ENCODE measurements at places on chromosomes 6 and 20. TPM values are rescaled to one million over a fixed set of nuclear protein-coding genes. Genes with fewer than 3 reads are reported as not detected.

DNA sequence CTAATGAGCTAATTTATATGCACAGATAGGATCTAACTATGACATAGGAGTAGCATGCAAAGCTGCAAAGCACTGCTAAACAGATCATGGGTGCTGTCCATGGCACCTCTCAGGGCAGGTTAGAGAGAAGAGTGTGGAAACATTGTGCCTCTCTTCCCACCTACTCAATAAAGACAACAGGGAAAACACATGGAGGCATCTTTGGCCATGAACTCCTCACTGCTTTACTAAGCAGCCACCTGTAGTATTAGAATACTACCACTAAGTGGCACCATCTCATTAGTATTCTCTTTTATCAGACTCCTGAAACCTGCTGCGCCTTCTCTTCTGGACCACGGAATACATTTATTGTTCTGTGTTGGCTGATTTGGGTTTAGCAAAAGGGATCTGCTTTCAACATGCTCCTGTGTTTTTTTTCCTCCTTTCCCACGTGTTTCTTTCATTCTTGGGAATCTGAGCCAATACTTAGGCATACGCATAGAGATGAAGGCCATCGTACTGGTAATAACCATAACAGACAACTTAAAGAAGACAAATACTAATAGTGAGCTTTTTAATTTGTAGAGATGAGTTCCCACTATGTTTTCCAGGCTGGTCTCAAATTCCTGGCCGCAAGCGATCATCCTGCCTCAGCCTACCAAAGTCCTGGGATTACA, 9.4 kb upstream of the HDDC2 start:
- no peaks in the 10 kb centered on the region for H3K27me3 ChIP-seq
- H3K4me3 ChIP-seq, result no peak overlapping the region
- H3K27ac ChIP-seq, result no peak overlapping the region
- no peaks in the 10 kb centered on the region for H3K4me1 ChIP-seq
- no peak for DNase-seq
- no peaks in the 10 kb centered on the region for H3K36me3 ChIP-seq

GRCh38 chr6:81901551-81901966, 149.1 kb upstream of the TENT5A start:
- no peaks in the 10 kb centered on the region for H3K4me1 ChIP-seq
- no peak overlapping the region for H3K4me3 ChIP-seq
- DNase-seq, result no peak
- H3K27ac ChIP-seq, result no peak overlapping the region
- no peaks in the 10 kb centered on the region for H3K27me3 ChIP-seq
- H3K36me3 ChIP-seq, result no peaks in the 10 kb centered on the region

DNA sequence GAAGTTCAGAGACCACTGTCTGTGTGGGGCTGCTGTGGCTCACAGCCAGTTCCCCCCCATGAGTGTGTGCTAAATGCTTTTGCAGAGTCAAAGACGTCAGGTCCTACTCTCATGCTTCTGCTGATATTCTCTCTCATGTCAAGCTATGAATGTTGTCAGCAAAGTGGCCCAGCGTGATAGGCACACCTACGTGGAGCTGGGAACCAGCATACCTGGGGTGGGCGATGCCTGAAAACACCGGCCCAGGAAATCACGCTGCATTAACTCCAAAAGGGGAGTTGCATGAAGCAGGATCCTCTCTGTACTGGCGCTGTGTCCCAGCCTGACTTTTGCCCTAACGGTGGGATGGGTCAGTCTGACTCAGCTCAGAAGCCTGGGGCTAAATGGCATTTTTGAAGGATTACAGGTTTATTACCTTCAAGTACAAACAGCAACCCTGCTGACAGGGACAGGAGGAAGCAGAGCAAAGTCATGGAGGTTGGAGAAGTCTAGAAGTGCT, 9.0 kb upstream of the MRPS10 start:
- H3K4me3 ChIP-seq, result no peak overlapping the region
- DNase-seq, result no peak
- no peaks in the 10 kb centered on the region for H3K4me1 ChIP-seq
- H3K27ac ChIP-seq, result no peak overlapping the region
- peaks cover 19% of the 10 kb centered on the region for H3K36me3 ChIP-seq

DNA sequence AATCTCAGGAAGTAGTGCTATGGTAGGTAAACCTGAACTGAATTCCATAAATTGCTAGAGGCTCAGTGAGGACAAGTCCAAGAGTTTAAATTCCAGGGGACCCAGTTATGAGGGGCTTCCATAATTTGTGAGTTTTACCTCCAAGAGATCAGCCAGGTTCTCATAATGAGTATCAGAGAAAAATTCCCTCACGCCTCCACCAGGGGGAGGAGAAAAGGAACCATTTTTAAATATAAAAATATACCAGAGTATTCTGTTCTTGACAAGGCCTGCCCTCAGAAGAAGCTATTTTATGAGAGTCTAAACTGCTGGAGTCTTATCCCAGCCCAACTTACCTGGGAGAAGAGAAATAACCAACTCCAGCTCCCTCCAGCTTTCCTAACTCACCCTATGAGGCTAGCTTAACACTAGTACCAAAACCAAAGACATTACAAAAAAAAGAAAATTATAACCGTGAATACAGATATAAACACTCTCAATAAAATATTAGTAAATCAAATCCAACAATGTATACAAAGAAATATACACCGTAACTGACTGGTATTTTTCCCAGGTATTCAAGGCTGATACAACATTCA, 158.7 kb downstream of the TFAP2A start:
- H3K27ac ChIP-seq, result no peak overlapping the region
- H3K4me1 ChIP-seq, result no peaks in the 10 kb centered on the region
- H3K36me3 ChIP-seq, result no peaks in the 10 kb centered on the region
- H3K27me3 ChIP-seq, result no peaks in the 10 kb centered on the region
- no peak overlapping the region for H3K4me3 ChIP-seq

DNA sequence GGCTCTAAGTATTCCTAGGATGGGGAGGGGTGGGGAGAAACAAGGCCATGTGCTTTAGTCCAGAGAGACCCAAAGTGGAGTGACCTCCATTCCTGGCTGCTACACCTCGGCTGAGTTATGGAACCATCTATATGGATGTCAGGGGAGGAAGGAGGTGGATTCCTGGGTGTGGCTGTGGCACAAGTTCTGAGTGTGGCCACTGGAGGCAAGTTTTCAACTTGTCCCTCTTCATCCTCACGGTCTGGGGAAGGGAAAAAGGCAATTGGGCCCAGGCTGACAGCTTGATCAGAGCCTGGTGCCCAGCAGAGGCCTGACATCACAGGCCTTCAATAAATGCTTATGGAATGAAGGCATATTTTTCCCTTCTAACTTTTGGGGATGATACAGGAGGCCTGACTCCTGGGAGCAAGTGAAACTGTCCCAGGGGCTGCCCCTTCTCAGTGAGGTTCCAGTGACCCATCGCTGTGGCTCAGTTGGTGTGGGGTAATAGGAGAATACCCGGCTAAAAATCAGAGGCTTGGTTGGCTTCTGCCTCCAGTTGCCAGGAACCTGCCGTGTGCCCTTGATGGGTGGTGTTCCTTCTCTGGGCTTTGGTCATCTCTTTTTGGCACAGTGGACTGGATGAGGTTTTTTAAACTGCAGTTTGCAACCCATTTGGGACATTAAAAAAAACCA, 1.8 kb upstream of the ITPR3 start:
- H3K4me3 ChIP-seq, result no peak overlapping the region
- H3K27ac ChIP-seq, result peak overlapping the region; percentile 89
- H3K4me1 ChIP-seq, result peaks cover 55% of the 10 kb centered on the region
- H3K27me3 ChIP-seq, result no peaks in the 10 kb centered on the region

DNA sequence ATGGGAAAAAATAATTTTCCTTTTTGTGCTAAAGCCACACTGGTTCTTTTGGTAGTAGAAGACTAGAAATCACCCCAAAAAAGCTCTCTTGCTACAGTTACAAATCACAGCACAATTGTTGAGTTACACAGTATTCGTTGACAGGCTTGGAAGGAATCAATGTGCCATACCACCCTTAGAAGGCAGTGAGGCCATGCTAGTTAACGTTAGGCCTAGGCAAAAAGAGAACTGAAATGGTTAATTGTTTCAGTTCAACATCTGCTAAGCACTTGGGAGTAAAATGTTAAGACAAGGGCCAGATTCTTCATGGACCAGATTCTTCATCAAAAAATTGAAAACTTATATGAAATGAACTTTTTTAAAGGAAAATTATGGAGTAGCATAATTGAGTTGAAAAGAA, 626.2 kb downstream of the UTRN start:
- peaks cover 4% of the 10 kb centered on the region for H3K4me1 ChIP-seq
- no peak for DNase-seq
- no peaks in the 10 kb centered on the region for H3K36me3 ChIP-seq
- H3K4me3 ChIP-seq, result no peak overlapping the region
- no peak overlapping the region for H3K27ac ChIP-seq
- no peaks in the 10 kb centered on the region for H3K27me3 ChIP-seq

DNA sequence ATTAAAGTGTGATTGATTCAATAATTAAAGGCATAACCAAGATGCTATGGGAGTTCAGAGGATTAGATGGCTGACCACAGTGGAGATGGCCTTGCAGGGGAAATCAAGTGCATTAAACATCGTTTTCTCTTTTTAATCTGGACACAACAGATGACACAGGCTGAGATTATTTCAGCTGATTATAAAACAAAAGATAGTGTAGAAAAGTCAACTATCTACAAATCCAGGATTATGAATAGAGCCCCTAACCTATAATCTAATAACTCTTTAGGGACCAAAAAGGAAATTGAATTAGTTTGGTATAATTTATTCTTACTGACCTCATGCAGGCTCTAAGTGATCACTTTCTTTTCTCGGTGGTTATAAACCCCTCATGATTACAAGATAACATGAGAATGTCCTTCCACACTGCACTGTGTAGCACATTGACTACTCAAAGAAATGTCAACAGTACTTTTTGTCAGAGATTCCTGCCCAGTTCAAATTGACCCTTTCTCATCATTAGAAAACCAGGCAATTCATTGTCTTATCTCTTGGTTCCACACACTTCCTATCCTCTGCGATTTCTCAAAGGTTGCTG, 122.1 kb downstream of the PKHD1 start:
- H3K27me3 ChIP-seq, result no peaks in the 10 kb centered on the region
- no peak overlapping the region for H3K4me3 ChIP-seq
- H3K27ac ChIP-seq, result no peak overlapping the region
- H3K36me3 ChIP-seq, result no peaks in the 10 kb centered on the region

DNA sequence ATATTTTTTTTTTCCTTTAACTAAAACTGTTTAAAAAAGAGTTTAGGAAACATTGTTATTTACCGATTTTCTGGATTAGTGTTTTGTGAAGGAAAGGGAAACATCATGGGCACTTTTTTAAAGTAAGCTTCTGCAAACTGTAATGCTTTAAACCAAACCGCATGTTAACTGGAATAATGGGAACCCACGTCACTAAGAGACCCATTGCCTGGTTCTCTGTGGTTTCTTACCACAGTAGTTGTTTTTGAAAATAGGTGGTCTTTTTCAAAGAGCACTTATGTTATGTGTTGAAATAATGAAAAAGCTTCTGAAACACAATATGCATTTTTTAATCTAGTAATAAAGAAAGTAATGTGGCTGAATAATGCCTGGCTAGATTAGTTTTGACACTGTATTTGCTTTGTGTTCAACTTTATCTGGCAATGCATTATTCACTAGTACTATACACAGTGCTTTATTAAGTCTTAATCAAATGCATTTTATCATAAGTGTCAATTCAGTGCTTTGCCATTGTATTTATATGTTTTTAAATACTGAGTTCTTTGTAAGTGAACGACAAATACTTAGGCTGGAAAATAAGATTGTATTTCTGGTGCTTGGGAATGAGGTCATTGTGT, 754.1 kb upstream of the FLRT3 start:
- no peak overlapping the region for H3K4me3 ChIP-seq
- no peak for DNase-seq
- no peaks in the 10 kb centered on the region for H3K27me3 ChIP-seq
- no peaks in the 10 kb centered on the region for H3K4me1 ChIP-seq

- no peak overlapping the region for H3K4me3 ChIP-seq
- no peak for DNase-seq
These were observed 47.4 kb downstream of the LGSN start for GRCh38 chr6:63272397-63272796.

GRCh38 chr6:108650781-108651180, 90.1 kb downstream of the FOXO3 start:
- H3K36me3 ChIP-seq, result peaks cover 4% of the 10 kb centered on the region
- H3K4me3 ChIP-seq, result no peak overlapping the region
- H3K27ac ChIP-seq, result no peak overlapping the region
- peaks cover 22% of the 10 kb centered on the region for H3K4me1 ChIP-seq
- H3K27me3 ChIP-seq, result no peaks in the 10 kb centered on the region
- no peak for DNase-seq

- DNase-seq, result no peak
- H3K27me3 ChIP-seq, result no peaks in the 10 kb centered on the region
- H3K27ac ChIP-seq, result no peak overlapping the region
These were observed 25.5 kb upstream of the PRL start for GRCh38 chr6:22322103-22323030.

- H3K36me3 ChIP-seq, result no peaks in the 10 kb centered on the region
- H3K4me1 ChIP-seq, result peaks cover 18% of the 10 kb centered on the region
- H3K27me3 ChIP-seq, result peaks cover 19% of the 10 kb centered on the region
- no peak overlapping the region for H3K27ac ChIP-seq
- DNase-seq, result no peak
These were observed 34.6 kb upstream of the HLA-G start for GRCh38 chr6:29793036-29793356.

DNA sequence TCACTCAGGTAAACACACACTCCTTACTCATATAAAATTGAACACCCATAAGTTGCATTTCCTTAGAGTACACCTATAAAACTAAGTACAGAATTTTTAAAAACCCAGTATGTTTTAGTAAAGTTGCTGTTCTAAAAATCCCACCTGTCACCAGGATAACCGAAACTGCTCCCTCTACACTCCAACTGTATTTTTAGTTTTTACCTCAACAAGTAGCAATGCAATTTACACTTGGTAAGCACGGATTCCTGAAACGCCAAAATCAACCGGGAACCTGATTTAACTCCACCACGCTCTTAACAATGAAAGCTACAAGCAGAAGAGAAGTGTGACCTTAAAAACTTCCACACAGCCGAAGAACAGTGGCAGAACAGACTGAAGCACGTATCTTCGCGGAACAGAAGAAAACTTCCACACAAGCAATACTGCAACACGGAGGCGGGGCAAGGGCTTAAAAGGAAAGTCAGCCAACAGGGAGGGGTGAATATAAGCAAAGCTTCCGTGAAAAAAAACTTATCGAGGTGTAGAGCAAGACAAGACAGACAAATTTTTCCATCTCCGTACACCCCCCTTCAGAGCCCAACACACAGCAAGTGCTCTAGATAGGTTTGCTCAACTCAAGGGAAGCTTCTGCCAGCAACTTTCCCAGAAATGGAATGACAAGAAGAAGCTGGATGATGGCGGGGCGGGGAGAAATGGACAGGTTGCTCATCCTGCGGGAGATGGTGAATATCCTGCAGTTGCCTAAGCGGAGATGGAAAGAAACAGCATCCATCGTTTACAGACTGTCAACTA, 1.4 kb downstream of the STAU1 start:
- peak overlapping the region; percentile 42 for H3K4me3 ChIP-seq
- peak overlapping the region; percentile 82 for H3K27ac ChIP-seq
- H3K27me3 ChIP-seq, result no peaks in the 10 kb centered on the region
- peaks cover 16% of the 10 kb centered on the region for H3K4me1 ChIP-seq
- DNase-seq, result peak; percentile 83

GRCh38 chr20:7094438-7094997, 327.0 kb downstream of the BMP2 start:
- H3K27ac ChIP-seq, result no peak overlapping the region
- H3K36me3 ChIP-seq, result no peaks in the 10 kb centered on the region
- H3K4me3 ChIP-seq, result no peak overlapping the region
- H3K4me1 ChIP-seq, result no peaks in the 10 kb centered on the region

- H3K4me3 ChIP-seq, result no peak overlapping the region
- no peaks in the 10 kb centered on the region for H3K27me3 ChIP-seq
- H3K27ac ChIP-seq, result no peak overlapping the region
- no peaks in the 10 kb centered on the region for H3K36me3 ChIP-seq
- peaks cover 7% of the 10 kb centered on the region for H3K4me1 ChIP-seq
These were observed 42.5 kb downstream of the SLC2A4RG start for GRCh38 chr20:63782051-63782471.

The MOXD1 gene
- total RNA-seq, result not detected

The SLC32A1 gene
- not detected for total RNA-seq

The WFDC12 gene
- total RNA-seq, result not detected

The C20orf202 gene
- 0.60 TPM for total RNA-seq

The TENT5A gene
- 22.9 TPM for total RNA-seq

The SCUBE3 gene
- not detected for total RNA-seq

The MARCKS gene
- 8.6 TPM for total RNA-seq
